ENCODE measurements at places on chromosomes 16 and 17. TPM values are rescaled to one million over a fixed set of nuclear protein-coding genes. Genes with fewer than 3 reads are reported as not detected.

GRCh38 chr17:67212231-67212630, 32.8 kb downstream of the HELZ start:
- H3K36me3 ChIP-seq, result peaks cover 14% of the 10 kb centered on the region
- no peak for DNase-seq
- peaks cover 25% of the 10 kb centered on the region for H3K4me1 ChIP-seq
- no peak overlapping the region for H3K4me3 ChIP-seq

GRCh38 chr17:2899906-2900305, 103.7 kb downstream of the RAP1GAP2 start:
- H3K36me3 ChIP-seq, result no peaks in the 10 kb centered on the region
- no peaks in the 10 kb centered on the region for H3K4me1 ChIP-seq
- H3K27me3 ChIP-seq, result no peaks in the 10 kb centered on the region
- no peak overlapping the region for H3K27ac ChIP-seq
- DNase-seq, result no peak
- no peak overlapping the region for H3K4me3 ChIP-seq

DNA sequence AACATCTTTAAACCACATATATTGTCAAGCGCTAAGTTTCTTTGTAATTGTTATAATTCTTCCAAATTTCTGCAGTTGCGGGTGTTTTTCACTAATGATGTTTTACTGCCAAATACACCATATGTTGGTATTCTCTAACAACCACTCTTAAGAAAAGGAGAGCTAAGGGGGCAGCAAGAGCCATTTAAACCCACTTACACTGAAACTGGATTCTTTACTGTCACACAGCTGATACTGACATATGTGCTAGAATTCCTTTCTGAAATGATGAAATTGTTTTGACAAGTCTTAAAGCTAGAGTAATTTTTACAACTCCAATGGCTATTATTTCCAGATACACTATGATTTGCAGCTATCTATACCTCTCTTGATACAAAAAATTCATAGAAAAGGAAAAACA, 483.1 kb downstream of the CDH11 start:
- no peak for DNase-seq
- H3K4me3 ChIP-seq, result no peak overlapping the region
- no peak overlapping the region for H3K27ac ChIP-seq
- H3K36me3 ChIP-seq, result peaks cover under 1% of the 10 kb centered on the region

GRCh38 chr17:11922638-11923037, 74.6 kb downstream of the ZNF18 start:
- H3K27ac ChIP-seq, result no peak overlapping the region
- DNase-seq, result no peak
- H3K4me1 ChIP-seq, result no peaks in the 10 kb centered on the region
- no peaks in the 10 kb centered on the region for H3K36me3 ChIP-seq
- H3K27me3 ChIP-seq, result no peaks in the 10 kb centered on the region
- no peak overlapping the region for H3K4me3 ChIP-seq

GRCh38 chr17:73431401-73432205, 119.8 kb upstream of the CDC42EP4 start:
- H3K4me1 ChIP-seq, result peaks cover 7% of the 10 kb centered on the region
- H3K27me3 ChIP-seq, result no peaks in the 10 kb centered on the region
- no peak overlapping the region for H3K27ac ChIP-seq
- H3K4me3 ChIP-seq, result no peak overlapping the region
- H3K36me3 ChIP-seq, result no peaks in the 10 kb centered on the region

DNA sequence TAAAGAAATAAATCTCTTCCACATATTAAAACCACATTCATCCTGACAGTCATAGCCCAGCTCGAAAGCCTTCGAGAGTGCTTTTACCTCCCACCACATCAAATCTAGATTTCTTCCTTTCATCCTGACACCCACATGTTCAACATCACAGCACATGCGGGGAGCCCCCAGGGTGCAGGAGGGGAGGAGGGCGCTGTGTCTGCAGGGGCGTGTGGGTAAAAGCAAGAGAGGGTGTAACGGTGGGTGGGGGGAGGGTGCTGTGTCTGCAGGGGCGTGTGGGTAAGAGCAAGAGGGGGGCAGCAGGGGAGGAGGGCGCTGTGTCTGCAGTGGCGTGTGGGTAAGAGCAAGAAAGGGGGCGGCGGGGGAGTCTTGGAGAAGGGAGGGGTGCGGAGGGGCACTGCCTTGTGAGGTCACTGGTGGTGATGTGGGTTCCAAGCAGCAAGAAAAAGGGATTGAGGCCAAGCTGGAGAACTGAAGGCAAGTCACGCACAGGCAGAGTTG, 34.7 kb downstream of the ADCY9 start:
- H3K4me1 ChIP-seq, result peaks cover 10% of the 10 kb centered on the region
- no peak overlapping the region for H3K27ac ChIP-seq
- peaks cover 9% of the 10 kb centered on the region for H3K36me3 ChIP-seq
- peak; percentile 48 for DNase-seq
- H3K27me3 ChIP-seq, result no peaks in the 10 kb centered on the region

DNA sequence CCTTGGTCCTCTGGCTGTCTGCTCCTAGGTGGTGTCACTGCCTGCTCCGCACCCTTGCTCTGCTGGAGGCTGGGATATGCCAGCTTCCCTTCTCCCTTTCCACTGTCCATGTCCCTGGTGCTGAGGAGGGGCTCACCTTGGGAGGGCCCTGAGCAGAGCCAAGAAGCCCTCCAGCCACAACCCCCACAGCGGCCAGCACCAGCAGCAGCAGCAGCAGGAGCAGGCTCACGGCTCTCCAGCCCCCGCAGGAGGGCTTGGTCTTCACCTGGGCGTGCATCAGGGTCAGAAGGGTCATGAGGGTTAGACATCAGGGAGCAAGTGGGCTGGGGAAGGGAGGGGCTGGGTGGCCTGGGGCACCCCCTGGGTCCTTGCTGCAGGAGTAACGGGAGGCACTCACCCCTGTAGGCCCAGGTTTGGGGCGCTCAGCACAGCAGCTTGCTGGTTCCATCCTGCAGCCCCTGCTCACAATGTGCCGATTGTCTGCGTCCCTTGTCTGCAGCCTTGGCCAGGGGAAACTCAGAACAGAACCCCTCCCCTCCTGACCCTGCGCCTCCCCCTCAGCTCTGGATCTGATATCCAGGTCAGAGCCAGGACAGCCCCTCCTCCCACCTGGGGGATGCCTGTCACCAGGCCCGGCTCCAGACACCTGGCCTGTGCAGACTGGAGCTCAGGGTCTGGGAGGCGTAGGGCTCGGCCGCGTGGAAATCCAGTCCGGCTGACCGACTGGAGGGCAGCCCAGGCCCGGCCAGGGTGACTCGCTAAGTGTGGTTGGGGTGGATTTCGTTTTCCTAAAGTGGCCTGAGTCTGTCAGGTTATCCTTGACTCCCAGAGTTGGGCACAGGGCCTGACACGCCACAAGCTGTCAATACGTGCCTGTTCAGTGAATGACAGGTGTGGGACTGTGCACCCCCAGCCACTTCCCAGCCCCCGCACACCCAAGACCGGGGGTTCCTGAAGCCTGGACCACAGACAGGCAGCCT, at the start of gene BRICD5:
BRICD5 (minus strand) TSS at position 478 of the 980 bp plus-strand sequence; CDS start at position 448, 30 bp downstream.
- peaks cover 34% of the 10 kb centered on the region for H3K4me1 ChIP-seq
- H3K27me3 ChIP-seq, result no peaks in the 10 kb centered on the region
- no peak within 1 kb of the TSS for H3K4me3 ChIP-seq
- peaks cover 9% of the 10 kb centered on the region for H3K36me3 ChIP-seq

DNA sequence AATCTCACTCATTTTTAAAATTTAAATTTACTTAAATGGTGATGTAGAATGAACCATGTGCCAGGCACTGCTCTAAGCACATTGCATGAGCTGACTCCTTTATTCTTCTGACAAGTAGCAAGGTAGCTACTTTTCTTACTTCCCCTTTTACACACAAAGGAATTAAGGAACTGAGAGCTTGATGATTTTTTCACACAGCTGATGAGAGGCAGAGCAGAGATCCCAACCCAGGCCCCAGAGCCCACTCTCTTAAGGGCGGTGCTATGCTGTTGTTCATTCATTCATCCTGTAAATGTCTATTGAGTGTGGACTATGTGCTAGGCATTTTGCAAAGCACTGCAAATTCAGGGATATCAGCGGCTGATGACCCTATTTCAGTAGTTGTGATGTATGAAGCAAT, 17.9 kb downstream of the SEC14L5 start:
- no peak overlapping the region for H3K27ac ChIP-seq
- peaks cover 25% of the 10 kb centered on the region for H3K27me3 ChIP-seq
- no peaks in the 10 kb centered on the region for H3K4me1 ChIP-seq
- no peak for DNase-seq
- no peaks in the 10 kb centered on the region for H3K36me3 ChIP-seq

DNA sequence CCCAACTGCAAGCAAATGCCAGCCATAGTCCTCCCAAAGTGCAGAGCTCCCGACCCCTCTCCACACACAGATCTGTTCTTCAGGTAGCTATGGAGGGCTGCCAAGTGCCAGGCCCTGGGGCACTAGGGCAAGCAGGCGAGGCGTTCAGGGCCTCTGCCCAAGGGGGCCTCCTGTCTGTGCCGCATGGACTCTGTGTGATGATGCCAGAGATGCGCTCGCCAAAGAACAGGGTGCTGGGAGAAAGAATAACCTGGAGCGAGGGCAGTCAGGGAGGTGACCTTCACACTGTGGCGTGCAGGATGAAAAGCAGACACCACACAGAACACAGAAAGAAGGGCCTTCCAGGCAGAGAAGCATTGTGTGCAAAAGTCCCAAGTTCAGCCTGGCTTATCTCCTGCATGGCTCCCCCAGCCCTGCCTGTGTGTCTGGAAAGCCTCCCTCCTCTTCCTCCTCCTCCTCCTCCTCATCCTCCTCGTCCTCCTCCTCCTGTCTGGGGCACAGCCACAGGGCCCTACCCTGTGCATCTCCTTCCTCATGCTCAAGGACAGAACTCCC, 44.2 kb downstream of the PEMT start:
- H3K27me3 ChIP-seq, result no peaks in the 10 kb centered on the region
- no peak overlapping the region for H3K27ac ChIP-seq
- no peak for DNase-seq
- no peak overlapping the region for H3K4me3 ChIP-seq
- peaks cover 18% of the 10 kb centered on the region for H3K4me1 ChIP-seq
- H3K36me3 ChIP-seq, result no peaks in the 10 kb centered on the region

- no peak overlapping the region for H3K4me3 ChIP-seq
- peaks cover 9% of the 10 kb centered on the region for H3K27me3 ChIP-seq
- no peaks in the 10 kb centered on the region for H3K36me3 ChIP-seq
- DNase-seq, result no peak
- no peak overlapping the region for H3K27ac ChIP-seq
- peaks cover 2% of the 10 kb centered on the region for H3K4me1 ChIP-seq
These were observed 9.4 kb upstream of the C17orf113 start for GRCh38 chr17:42059815-42060214.

DNA sequence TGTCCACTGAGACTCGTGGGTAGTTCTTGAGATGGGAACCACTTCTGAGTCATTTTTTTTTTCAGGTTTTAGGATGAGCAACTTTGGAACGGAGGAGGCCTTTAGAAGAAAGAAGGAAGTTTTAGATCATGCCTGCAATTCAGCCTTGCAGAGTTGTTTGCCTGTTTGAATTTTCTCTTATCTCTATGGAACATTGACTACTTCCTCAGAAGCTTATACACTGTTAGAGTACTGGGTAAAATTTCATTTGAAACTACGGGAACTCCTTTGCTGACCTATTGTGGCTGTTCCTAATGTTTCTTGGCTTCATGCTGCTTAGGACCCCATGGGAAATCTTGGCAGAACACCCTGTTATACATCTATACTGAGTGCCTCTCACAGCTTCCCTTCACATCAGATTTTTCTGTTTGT, 70.8 kb downstream of the MAP2K6 start:
- peaks cover 2% of the 10 kb centered on the region for H3K36me3 ChIP-seq
- peaks cover 3% of the 10 kb centered on the region for H3K27me3 ChIP-seq
- peaks cover 10% of the 10 kb centered on the region for H3K4me1 ChIP-seq
- no peak for DNase-seq
- no peak overlapping the region for H3K4me3 ChIP-seq

- no peak overlapping the region for H3K4me3 ChIP-seq
- peaks cover 3% of the 10 kb centered on the region for H3K27me3 ChIP-seq
- no peak for DNase-seq
- H3K4me1 ChIP-seq, result peaks cover 15% of the 10 kb centered on the region
These were observed 21.1 kb upstream of the ZNF629 start for GRCh38 chr16:30808146-30808545.

- H3K36me3 ChIP-seq, result peaks cover 5% of the 10 kb centered on the region
- DNase-seq, result no peak
- peaks cover 19% of the 10 kb centered on the region for H3K4me1 ChIP-seq
These were observed 5.7 kb downstream of the CBX1 start for GRCh38 chr17:48095611-48096010.

DNA sequence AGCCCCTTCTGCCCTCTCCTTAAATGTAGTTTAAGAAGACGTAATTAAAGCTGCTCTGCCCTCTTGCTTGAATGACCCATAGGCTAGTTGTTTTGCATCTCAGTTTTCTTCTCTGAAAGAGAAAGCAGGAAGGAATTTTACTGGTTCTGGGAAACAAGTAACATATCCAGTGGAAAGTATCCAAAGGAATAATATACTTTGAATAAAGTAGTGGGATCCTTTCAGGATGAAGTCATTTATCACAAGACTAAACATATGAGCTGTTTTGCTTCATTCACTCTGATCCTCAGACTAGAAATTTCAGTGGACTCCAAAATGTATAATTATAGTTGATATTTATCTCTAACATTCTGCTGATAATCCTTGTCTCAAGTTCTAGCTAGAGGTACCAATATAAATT, 1297.6 kb upstream of the GOT2 start:
- peaks cover 10% of the 10 kb centered on the region for H3K4me1 ChIP-seq
- no peak overlapping the region for H3K4me3 ChIP-seq
- H3K36me3 ChIP-seq, result peaks cover 1% of the 10 kb centered on the region
- no peak for DNase-seq
- H3K27ac ChIP-seq, result peak overlapping the region; percentile 23
- H3K27me3 ChIP-seq, result no peaks in the 10 kb centered on the region

- no peak overlapping the region for H3K27ac ChIP-seq
- H3K4me1 ChIP-seq, result no peaks in the 10 kb centered on the region
- H3K36me3 ChIP-seq, result no peaks in the 10 kb centered on the region
These were observed 670.0 kb downstream of the MAF start for GRCh38 chr16:78930561-78930960.

GRCh38 chr16:87648236-87648635, 45.9 kb downstream of the JPH3 start:
- no peak overlapping the region for H3K27ac ChIP-seq
- no peaks in the 10 kb centered on the region for H3K36me3 ChIP-seq
- no peak for DNase-seq
- no peaks in the 10 kb centered on the region for H3K4me1 ChIP-seq
- no peak overlapping the region for H3K4me3 ChIP-seq

DNA sequence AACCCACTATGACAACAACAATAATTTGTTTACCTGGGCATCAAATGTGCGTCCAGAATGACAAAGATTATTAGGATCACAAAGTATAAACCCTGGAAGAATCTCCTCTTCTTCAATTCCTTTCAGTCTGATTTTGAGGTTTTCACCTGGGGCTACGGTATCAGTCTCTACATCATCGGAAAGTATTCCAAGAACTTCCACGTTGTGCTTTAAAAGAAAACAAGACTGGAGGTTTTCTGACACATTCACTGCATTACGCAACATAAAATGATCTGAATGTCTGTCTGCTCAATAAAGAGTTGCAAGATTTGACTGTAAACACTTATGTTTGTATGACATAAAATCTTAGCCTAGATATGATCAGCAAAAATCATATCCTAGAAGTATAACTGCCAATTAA, 26.0 kb upstream of the RSL1D1 start:
- peaks cover 6% of the 10 kb centered on the region for H3K4me1 ChIP-seq
- H3K4me3 ChIP-seq, result no peak overlapping the region
- no peak overlapping the region for H3K27ac ChIP-seq

DLX3 gene
- total RNA-seq, result not detected

UBE2O gene
- 30.7 TPM for total RNA-seq

TEX19 gene
- total RNA-seq, result not detected

ZDHHC1 gene
- 15.4 TPM for total RNA-seq

CDH15 gene
- 0.13 TPM for total RNA-seq

ACSM2A gene
- not detected for total RNA-seq

CLEC18B gene
- not detected for total RNA-seq

All from osteocyte (in vitro differentiated cells).